Activated naive CD4-positive, alpha-beta T cell treated with Interleukin-2 at 50 U/mL for 16 hours (primary cell): ENCODE measurements at places on chromosomes 12 and 14.

DNA sequence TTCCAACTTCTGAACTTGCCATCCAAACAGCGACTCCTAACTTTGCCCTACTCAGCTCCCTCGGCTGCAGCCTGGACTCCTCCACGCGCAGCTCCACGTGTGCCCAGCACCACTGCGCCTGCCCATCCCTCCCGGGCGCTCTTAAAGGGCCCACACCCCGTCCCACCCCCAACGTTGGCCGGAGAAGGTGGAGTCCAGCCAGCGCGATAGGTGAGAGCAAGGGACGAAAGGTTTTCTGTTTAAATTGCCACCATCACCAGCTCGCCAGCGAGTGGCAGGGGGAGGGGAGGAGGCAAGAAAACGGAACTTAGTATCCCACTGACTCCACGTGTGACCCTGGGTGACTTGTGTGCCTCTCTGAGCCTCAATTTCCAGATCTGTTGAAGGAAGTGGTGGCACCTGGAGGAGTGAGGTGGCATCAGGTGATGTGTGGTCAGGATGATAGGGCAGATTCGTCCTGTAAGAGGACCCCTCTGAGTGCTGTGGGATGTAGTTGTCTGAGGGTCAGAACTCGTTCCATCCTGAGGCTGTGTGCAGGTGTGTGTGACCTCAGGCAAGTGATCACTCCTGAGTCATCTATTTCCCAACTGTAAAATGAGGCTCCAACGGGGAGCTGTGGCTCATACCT lies 59.7 kb downstream of the TRPV4 start:
- DNase-seq: no peak

DNA sequence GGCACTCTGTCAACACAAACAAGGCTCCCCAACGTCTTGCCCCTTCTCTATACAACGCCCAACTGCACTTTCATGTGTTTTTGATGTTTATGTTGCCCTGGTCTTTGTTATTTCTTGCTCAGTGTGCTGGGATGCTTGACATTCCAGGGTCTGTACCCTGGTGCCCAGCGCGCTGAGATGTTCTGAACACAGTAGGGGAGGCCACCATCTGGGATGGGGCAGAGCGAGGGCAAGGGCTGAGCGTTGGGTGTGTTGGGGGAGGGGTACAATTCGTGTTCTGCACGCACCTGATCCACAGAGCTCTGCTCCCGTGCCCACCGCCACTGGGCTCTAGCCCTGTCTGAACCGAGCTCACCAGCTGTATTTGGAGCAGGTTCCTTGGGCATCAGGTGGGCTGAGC lies 52.9 kb downstream of the ISCA2 start:
- no peak for DNase-seq

- no peak for DNase-seq
Observed at GRCh38 chr12:108849660-108850059, 7.7 kb downstream of the SSH1 start.

DNA sequence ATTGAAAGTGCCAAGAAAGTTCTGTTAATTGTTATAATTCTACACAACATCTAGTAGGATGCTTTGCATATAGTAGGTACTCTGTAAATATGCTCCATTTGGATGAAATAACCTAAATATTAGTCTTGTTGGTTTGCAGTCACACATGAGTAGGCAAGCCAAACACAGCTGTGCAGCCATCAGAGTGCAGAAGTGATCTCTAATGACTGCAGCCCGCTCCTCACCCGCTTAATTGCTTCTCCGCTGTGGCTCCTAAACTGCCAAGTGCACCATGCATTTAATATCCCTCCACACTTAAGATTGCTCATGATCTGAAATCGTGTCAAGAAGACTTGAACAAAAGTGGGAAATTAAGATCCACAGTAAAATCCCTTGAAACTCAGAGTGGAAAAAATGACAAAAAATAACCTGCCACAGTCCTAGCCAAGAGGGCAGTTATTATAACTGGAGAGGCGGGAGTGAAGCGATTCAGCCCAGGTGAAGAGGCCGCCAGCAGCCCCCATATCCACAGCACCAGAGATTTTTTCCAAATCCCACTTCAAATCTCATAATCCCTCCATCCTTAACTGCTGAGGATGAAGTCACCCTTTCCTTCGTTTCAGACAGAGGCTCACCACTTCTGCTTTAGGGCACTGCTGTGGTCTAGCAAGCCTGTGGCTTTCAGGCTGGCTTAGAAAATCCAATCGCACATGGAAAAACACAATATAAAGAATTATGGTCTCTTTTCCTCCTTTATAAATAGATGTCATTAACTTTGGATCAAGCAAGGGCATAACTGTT lies 69.5 kb downstream of the TMEM30B start:
- DNase-seq: no peak

DNA sequence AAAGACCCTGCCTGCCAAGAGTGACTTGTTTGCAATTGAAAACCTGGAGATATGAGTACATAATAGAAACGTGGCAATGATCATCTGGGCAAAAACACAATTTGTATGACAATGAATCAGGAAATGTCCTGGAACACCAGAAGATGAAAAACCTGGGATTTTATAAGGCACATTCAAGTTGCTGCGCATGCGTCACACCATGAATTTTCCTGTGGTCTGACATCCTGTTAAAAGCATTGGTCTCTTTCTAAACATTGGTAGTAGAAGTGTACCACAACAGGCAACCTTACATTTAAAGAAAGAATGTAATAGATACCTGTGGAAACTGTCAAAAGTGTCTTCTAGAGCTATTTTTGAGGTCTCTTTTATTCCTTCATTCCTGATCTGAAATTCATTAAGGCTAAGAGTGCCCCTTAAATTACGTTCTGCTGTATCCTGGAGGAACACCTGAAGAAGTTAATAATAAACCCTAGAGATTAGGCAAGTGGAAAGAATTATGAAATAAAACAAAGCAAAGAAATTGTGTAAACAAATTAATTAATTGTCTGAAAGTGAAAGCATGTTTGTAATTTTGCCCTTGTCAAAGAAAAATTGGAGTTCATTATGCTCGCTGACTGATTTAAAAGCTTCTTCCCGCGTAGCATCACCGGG lies 676.5 kb downstream of the DIO2 start:
- no peak for DNase-seq
